Fibroblast of skin of left quadriceps (primary cell): ENCODE measurements at places on chromosomes 16 and 17.

DNA sequence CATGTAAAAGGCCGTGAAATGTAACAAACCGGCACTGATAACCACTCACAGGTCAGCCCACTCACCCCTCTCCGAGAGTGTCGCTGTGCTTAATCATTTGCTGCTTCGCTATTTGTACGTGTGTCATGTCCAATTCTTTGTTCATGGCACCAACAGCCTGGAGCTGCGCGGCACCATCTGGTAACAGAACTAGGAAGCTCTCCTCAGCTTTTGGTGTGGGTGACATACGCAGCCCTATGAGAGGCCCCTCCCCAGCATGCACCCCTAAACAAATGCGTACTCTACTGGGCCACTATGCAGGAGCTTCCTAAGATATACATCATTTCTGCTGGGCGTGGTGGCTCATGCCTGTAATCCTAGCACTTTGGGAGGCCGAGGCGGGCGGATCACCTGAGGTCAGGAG is 2.3 kb upstream of the PECAM1 start:
- no peak for DNase-seq

GRCh38 chr16:50275098-50275415 is 8.7 kb downstream of the ADCY7 start:
- no peak for DNase-seq

DNA sequence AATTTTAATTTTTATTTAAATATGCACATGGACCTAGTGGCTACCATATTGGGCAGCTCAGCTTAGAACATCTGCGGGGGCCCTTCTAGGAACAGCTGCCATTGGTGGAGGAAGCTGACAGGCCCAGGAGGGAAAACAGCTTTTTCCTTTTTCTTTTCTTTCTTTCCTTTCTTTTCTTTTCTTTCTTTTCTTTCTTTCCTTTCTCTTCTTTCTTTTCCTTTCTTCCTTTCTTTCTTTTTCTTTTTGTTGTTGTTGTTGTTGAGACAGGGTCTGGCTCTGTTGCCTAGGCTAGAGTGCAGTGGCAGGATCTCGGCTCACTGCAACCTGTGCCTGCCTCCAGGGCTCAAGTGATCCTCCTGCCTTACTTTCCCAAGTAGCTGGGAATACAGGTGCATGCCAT is 43.4 kb downstream of the ATP2C2 start:
- DNase-seq: no peak

DNA sequence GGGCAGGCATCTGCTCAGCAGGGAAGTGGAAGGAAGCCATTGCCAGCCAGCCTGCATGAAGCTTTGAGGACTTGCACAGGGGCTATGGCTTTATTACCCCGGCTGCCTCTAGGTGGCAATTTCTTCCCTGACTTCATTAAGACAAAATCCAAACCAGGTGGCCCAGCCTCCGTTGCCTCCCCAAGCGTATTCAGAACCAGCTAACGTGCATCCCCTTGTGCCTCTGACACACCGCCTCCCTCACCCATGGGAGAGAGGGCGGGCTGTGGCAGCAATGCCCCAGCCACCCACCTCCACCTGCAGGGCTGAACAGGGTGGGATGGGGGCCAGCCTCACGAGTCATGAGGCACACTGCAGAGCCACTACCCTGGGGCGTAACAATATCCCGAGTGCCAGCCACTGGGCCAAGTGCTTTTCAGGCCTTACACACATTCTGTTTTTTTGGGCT is 6.8 kb downstream of the KIFC3 start:
- no peak for DNase-seq

- DNase-seq: peak; percentile 28
These were observed 28.0 kb downstream of the MRM1 start for GRCh38 chr17:36629252-36629847.

DNA sequence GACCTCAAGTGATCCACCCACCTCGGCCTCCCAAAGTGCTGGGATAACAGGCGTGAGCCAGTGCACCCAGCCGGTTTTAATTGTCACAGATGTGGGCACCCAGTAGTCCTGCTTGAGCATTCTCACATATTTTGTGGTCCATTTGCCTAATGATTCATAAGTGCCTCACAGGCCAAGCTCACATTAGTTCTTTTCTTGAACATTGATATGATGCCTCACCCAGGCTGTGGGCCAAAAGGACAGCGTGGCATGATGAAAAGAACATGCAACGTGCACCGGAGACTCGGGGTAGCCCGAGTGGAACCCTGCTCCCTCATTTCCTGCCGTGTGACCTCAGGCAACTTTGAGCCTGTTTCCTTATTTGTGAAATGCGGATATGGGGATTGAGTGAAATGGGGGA is 181.9 kb downstream of the SNX29 start:
- DNase-seq: peak; percentile 93

DNA sequence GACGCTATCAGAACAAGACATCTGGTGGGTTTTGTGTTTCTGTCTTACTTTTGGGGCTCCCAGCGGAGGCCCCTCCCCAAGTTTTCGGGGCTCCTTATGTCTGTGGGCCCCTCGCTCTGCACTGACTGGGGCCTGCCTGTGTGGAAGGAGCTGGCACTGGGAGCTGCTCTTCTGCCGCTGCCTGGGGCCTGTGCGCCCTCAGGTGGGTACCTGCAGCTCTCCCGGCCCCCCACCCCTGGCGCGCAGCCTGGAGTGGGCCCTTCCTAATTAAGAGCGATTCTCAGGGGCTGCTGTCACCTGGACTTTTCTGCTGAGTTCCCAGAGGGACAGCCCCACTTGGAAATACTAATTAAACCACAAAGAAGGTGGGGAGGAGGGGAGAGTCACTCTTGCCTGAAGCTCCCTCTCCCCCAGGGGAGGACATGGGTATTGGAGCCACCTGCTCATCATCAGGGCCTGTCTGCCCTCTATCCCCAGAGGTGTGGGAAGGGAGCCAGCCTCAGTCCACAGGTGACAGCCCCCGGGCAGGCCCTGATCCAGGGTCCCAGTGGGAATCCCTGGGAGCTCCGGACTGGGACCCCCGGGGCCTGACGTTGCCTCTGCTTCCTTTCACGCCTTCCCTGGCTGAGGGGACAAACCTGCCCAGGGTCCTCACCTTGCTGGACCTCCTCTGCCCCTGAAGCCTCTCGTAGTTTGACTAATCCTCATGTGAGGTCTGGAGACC is 36.5 kb downstream of the GSE1 start:
- DNase-seq: no peak

DNA sequence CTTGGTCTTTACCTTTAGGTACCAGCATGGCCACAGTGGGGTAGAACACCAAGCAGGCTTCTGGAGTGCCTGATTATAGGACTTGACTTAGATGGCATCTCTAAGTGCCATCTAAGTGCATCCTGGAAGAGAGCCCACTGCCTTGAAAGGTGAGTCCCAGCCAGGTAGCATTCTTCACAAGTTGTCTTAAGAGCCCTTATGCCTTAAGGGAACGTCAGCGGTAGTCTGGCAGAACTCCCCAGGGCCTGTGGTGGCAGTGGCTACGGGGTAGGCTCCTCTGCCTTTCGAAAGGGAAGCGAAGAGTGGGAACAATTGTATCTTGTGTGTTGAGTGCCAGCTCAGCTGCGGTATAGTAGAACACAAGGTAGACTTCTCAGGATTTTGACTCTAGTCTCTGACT is 549.0 kb downstream of the HS3ST4 start:
- no peak for DNase-seq

- DNase-seq: no peak
These were observed 737 bp downstream of the CANT1 start for GRCh38 chr17:79008666-79009387.

- DNase-seq: no peak
These were observed 12.5 kb downstream of the RBFOX1 start for GRCh38 chr16:7344830-7345780.

GRCh38 chr17:68387435-68388218 is 69.7 kb downstream of the WIPI1 start:
- no peak for DNase-seq

DNA sequence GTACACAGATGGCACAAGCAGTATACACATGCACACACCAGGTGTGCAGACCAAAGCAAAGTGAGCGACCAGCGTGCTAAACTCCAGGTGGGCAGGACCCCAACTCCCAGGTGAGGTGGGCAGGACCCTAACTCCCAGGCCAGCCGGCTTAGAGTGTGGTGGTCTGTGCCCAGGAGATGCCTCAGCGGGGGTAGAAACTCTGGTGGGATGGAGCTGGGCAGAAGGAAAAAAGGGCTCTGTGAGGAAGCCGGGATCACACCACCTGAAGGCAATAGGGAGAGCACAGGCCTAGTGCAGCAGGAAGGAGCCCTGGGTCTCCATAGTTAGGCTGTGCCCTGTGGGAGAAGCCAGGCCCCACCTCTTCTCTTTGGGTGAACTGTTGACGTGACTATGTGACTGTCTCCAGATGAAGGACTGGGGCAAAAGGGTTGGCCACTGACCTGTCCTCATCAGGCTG is 1.6 kb upstream of the FOXJ1 start:
- no peak for DNase-seq

DNA sequence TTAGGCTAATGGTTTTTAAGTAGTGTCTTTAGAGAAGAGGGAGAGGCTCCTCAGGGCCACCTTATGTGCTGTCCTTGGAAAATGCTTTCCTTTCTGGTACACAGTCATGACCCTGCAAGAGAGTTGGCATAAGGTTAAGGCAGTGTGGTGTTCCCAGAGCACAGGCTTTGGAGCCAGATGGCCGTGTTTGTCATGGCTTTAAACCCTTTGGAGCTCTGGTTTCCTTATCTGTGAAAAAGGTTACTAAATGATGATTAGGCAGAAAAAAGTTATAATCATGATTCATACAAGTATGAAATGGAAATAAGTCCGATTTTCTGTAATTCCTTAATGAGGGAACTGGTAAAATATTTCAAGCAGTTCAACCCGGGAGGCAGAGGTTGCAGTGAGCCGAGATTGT is 13.2 kb downstream of the UTP4 start:
- DNase-seq: no peak

- no peak for DNase-seq
These were observed 37.2 kb downstream of the TXNDC11 start for GRCh38 chr16:11705311-11706025.

DNA sequence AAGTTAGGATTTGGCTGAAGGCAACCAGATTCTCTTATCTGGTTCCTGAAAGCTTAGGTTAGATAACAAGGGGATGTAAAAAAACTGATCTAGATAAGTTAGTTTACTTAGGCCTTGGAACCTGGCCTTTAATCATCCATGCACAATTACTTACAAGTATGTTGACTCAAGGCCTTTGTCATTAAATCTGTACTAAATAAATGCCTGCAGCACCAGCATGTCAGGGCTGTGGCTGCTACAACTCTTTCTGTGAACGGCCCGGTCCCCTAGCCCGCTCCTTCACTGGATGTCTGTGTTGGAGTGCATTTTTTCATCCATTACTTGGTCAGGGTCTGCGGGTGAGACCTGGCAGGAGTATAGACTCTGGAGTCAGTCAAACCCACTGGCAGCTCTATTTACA is 48.4 kb upstream of the ALDH3A1 start:
- no peak for DNase-seq

DNA sequence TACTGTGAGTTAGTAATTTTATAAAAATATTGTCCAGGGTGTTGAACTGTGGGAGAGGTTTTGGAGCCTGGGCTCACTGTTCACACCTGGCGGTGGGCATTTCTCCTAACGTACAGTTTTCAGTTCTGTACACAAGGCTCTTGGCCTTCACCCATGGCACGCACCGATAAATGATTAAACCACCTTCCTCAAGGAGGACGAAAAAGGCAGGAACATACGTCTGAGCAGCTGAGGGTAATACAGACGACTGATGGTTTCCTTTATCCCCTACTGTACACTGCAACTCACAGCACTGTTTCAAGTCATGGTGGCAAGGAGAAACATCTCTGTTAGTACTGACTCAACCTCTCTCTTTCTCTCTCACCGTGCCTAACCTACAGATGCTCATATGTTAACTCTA is 1.4 kb upstream of the ST6GALNAC1 start:
- DNase-seq: no peak

GRCh38 chr16:35743101-35743692 is 2283.8 kb downstream of the TP53TG3F start:
- no peak for DNase-seq

DNA sequence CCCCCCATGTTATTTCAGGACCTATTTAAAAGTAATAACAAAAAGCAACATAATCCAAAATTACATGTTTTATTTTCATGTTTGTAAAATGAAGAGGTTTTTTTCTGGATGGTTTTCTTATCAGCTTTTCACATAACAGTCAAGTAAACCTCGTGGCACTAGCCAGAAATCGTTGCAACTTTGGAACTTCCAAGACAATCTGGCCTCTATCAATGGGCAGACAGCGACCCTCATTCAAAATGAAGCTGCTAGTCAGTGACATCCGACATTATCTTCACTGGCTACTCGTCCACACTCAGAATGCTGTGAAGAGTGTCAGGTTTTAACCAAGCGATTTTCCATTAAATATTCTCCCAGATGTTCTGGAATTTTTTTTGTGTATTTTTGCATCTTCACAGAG is 22.7 kb downstream of the ZNF652 start:
- DNase-seq: no peak

- DNase-seq: no peak
These were observed 3.9 kb downstream of the RAI1 start for GRCh38 chr17:17684906-17685774.

GRCh38 chr17:50358177-50358576 is 12.3 kb downstream of the XYLT2 start:
- no peak for DNase-seq

- no peak for DNase-seq
These were observed 25.2 kb downstream of the CNGB1 start for GRCh38 chr16:57945740-57946138.

GRCh38 chr17:19376811-19377210 is 1.5 kb upstream of the MAPK7 start:
- DNase-seq: no peak

DNA sequence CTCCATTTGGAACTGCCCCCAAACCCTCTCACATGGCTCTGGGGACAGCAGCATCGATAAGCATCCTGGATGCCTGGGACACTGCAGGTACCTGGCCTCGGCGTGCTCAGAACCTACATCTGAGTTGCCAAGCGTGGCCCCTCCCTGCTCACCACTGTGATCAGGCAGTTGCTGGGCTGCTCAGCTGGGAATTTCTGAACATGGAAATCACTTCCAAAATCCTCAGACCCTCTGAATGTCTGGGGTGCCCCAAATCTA is 6.3 kb downstream of the CDH5 start:
- no peak for DNase-seq

GRCh38 chr17:72421128-72422092 is 300.6 kb downstream of the SOX9 start:
- peak; percentile 54 for DNase-seq
